ENCODE measurements at places on chromosomes 3 and 15.
A peak's percentile ranks its signal among the peaks of the same experiment; 100 is the strongest.

DNA sequence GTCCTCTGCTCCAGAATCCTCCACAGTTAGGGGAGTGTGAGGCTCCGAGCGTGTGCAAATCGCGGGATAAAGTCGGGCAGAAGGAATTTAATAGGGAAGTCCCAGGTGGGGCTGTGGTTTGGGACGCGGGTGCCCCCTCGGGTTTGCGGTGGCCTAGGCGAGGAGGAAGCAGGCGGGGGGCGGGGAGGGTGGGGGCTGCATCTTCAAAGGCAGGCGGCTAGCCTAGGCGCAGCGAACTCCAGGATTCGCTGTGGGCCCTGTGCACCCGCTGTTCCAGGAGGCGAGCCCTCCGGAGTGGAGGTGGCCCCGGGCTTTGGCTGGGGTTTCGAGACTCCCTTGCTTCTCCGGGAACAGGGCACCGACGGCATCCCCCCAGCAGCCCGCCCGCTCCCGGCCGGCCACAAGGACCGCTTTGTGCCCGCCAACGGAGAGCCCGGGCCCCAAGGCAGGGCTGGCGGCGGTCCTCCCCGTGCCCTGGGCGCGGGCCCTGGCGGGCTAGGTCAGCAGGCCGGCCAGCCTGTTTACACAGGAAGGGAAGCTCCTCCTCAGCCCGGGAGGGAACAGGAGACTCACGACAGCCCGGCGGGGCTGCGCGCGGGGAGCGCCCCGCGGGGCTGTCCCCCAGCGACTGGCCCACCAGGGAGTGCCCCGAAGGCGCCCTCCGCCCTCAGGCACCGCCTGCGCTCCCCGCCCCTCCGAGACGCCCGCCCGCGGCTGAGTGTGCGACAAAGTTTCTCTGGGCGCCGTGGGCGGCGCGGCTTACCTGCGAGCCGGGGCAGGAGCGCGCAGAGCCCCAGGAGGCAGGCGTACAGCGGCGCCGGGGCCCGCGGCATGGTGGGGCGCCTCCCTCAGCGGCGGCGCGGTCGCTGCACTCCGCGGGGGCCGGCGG is 753 bp downstream of the ITGB5 start:
- DNase-seq: peak; percentile 74

GRCh38 chr3:188700918-188701317 is 470.9 kb upstream of the TPRG1 start:
- DNase-seq: no peak

GRCh38 chr15:53847745-53848144 is 88.3 kb upstream of the WDR72 start:
- DNase-seq: no peak

DNA sequence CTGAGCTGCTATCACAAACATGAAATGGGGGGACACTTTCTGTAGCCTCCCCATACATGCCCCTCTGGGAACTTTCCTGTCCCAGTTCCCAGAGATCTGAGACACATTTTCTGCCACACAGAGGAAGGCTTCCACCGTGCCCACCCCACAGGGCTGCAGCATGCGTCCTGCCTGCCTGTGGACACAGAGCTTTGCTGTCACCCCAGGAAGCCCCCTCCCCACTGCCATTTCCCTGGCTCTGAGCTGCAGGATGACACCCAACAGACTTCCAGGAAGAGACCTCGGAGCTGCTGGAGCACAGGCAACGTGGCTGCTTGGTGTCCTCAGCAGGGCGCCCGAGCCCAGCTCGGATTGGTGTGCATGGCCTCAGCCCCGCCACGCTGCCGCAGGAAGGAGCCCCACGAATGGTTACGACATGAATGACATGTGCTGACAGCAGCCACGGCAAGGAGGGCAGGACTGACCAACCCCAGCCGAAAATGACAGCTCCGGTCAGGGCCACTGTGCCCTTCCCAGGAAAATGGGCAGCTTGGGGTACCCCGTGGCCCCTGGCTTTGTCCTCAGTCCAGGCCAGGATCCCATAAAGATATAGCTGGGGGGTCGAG is 81.3 kb downstream of the VGLL4 start:
- DNase-seq: no peak

DNA sequence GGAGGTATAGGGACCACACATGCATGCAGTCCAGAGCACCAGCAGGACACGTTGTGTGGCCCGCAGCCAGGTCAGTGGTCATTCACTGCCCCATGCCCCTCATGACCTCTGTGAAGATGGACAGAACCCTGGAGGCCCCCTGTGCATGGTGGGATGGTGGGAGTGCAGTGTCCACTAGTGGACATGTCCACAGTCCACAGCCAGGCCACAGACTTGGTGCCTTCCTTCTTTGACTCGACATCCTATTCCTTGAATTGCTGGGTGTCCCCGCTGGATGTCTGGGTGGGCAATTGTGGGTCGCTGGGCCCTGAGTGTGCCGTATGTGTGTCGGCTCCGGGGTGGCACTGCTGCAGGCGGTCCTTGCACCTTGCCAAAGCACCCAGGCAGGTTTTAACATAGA is 35.7 kb downstream of the KLF15 start:
- no peak for DNase-seq
